Retinal pigment epithelial cell (primary cell): ENCODE measurements at places on chromosomes 11 and 22.

- DNase-seq, result no peak
Measured at GRCh38 chr11:92656783-92657182, 312.7 kb upstream of the MTNR1B start.

DNA sequence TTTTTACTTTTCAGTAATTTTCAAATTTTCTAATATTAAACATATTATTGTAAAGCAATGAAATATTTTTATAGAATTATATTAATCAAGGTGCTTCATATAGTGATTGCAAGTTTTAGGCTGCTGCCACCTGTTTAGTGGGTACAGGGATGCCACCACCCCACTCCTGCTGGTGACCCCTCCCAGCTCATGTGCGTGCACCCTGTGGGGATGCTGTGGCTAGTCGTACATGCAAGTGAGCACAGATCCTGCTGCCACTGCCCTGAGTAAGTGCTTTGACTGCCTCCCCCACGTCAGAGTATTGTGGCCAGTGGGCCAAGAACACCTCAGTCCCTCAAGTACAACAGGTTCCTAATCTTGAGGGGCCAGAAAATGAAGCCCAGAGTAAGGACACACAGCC, 320.1 kb upstream of the DDI1 start:
- DNase-seq, result no peak

DNA sequence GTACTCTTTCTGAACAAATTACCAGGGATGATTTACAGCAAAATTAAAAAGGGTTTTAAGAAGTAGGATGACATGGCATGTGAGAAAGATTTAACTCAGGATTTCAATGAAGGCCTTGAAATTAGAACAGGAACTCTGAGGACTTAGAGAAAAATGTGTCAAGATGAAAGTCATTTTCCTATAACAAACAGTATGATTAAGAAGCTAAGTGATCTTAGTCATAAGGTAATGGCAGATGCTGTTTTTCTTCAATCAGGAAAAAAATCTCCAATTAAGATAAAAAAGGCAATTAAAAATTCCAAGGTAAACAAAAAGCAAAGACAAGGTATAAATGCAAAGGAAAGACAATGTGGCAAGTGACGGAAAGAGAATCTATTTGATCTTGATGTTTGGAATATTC, 73.5 kb downstream of the GAB2 start:
- no peak for DNase-seq

DNA sequence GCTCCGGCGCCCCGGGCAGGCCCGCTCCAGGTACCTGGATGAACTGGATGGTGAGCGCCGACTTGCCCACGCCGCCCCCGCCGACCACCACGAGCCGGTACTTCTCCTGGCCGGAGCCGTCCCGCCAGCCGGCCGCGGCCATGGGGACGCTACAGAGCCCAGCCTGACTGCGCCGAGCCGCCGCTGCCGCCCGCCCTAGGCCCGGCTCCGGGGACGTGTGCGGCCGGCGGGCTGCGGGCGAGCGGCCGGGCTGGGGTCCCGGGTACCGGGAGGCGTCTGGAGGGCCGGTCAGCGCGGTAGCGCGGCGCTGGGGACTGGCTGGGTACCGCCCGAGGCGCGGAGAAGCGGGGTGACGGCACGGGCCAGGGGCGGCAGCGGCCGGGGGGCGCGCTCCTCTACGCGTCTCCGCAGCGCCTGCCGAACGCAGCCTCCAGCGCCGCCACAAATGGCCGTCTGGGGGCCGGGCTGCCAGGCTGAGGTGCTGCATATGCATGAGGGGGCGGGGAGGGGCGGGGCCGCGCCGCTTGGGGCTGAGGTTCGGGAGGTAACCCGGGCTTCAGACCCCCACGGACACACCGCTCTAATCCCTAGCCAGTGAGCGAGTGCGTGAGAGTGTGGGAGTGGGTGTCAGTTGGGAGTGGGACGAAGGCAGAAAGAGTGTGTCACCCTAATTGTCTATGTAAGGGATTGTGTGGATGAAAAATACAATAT, at the start of gene RRAS2:
Gene RRAS2 (minus strand): TSS at position 455 of the 711 bp plus-strand sequence. CDS start 313 bp downstream, at position 142.
- DNase-seq, result peak; percentile 27

DNA sequence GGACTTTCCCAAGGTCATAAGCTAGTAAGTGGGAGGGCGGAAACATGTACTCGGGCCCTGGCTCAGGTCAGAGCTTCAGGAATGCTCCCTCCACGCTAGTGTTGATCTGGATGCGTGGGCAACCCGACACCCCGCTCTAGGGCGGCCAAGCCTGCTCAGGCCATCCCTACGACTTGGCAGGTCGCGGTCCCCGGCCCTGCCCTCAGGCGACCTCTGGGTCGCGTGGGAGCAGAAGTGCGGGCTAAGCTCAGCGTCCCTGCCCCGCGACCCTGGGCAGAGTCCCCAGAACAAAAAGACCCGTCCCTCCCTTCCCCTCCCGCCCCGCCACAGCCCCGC, 781 bp upstream of the TEF start:
- peak; percentile 30 for DNase-seq

DNA sequence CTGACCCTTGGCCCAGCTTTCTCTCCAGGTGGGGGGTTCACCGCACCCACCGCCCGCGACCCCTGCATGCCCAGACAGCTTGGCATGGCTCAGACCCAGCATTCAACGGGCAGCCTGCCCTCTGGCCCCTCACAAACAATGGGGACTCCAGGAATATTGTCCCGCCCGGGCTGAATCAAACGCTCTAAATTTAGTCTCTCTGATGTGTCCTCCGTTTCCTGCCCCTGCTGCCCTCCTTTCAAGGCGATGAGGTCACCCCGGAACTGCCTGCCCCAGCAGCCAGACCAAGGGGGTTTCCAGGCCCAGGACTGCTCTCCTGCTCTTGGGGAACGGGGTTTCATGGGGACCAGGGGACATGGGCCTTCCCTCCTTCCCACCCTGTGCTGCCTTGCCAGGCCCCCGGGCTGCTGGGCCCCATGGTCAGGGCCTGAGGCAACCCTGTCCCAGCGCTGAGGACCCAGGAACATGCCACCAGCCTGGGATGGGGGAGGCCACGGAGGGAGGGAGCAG, 10.1 kb upstream of the PDGFB start:
- no peak for DNase-seq

- DNase-seq, result no peak
Measured at GRCh38 chr11:15200696-15201095, 86.0 kb downstream of the INSC start.

- no peak for DNase-seq
Measured at GRCh38 chr22:43270314-43270908, 72.8 kb downstream of the SCUBE1 start.

GRCh38 chr11:11605181-11605580, 16.6 kb downstream of the GALNT18 start:
- no peak for DNase-seq

- DNase-seq, result no peak
Measured at GRCh38 chr11:33898957-33899356, 7.1 kb upstream of the LMO2 start.

DNA sequence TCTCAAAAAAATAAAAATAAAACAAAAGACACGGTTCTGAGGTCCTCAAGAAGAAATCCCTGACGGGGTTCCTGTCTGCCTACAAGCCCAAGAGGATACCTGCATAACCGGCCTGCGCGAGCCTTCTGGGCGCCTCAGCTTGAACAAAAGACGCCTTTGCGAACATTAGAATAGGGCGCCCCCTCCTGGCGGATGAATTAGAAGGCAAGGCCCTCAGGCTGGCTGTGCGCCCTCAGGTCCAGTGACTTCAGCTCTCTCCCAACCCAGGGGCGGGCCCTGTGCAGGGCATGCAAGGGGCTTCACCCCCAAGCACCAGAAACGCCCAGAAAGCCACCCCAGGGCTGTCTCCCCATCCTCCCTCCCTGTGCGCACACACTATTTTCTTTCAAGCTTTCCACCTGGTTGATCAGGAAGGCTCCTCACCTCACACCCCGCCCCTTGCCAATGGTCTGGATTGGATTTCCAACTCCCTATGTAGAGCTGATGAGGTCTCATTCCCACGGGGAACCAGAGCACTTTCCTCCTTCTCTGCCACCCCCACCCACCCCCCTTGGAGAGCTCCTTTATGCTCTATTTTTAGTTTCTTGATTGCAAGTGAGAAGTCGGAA, 273.3 kb downstream of the BUD13 start:
- DNase-seq, result no peak

GRCh38 chr11:105100981-105101630, 38.5 kb downstream of the CARD18 start:
- no peak for DNase-seq

GRCh38 chr11:61293867-61294716, 1.0 kb downstream of the VWCE start:
- DNase-seq, result no peak
